ENCODE measurements at places on chromosomes 3 and 15. TPM values are rescaled to one million over a fixed set of nuclear protein-coding genes. Genes with fewer than 3 reads are reported as not detected.

CHRM5 gene
- total RNA-seq = not detected

GPR27 gene
- 1.9 TPM for total RNA-seq

FHIT gene
- 2.7 TPM for total RNA-seq

DAZL gene
- total RNA-seq = not detected

MYH15 gene
- under 0.01 TPM for total RNA-seq

IMPG2 gene
- under 0.01 TPM for total RNA-seq

CAPN3 gene
- 0.43 TPM for total RNA-seq

FSIP1 gene
- 14.5 TPM for total RNA-seq

ARPIN gene
- 8.9 TPM for total RNA-seq

SLC9C1 gene
- total RNA-seq = 0.43 TPM

CCR8 gene
- total RNA-seq = not detected

ZNF80 gene
- total RNA-seq = not detected

SLC25A26 gene
- total RNA-seq = 44.1 TPM

C15orf61 gene
- 5.8 TPM for total RNA-seq

SH3GL3 gene
- 2.1 TPM for total RNA-seq

MASP1 gene
- total RNA-seq = not detected

GOLGA8A gene
- 16.4 TPM for total RNA-seq

AQR gene
- 19.5 TPM for total RNA-seq

NANOGP8 gene
- total RNA-seq = 0.24 TPM

CPNE9 gene
- not detected for total RNA-seq

PRSS50 gene
- not detected for total RNA-seq

GABRA5 gene
- total RNA-seq = not detected

LHFPL4 gene
- not detected for total RNA-seq

ATP13A5 gene
- total RNA-seq = not detected

CTDSPL2 gene
- 63.9 TPM for total RNA-seq

PLCH1 gene
- total RNA-seq = under 0.01 TPM

GCNT3 gene
- 10.4 TPM for total RNA-seq

CCDC39 gene
- not detected for total RNA-seq

MYRIP gene
- total RNA-seq = under 0.01 TPM

MAGEL2 gene
- total RNA-seq = not detected

C2CD4B gene
- total RNA-seq = not detected

RPLP1 gene
- total RNA-seq = 93.6 TPM

LTF gene
- 0.43 TPM for total RNA-seq

UBAP1L gene
- total RNA-seq = 0.72 TPM

ZNF660 gene
- not detected for total RNA-seq

CPN2 gene
- total RNA-seq = not detected

RARRES1 gene
- total RNA-seq = 0.85 TPM

RYR3 gene
- total RNA-seq = 0.21 TPM

TM4SF18 gene
- 8.0 TPM for total RNA-seq

SENP8 gene
- total RNA-seq = 1.7 TPM

SLC51A gene
- total RNA-seq = 0.24 TPM

MRAS gene
- 14.2 TPM for total RNA-seq

MST1R gene
- 29.2 TPM for total RNA-seq

MUC20 gene
- total RNA-seq = 1.7 TPM

NEK11 gene
- 7.0 TPM for total RNA-seq

TXNRD3 gene
- 15.8 TPM for total RNA-seq
